Forelimb muscle (tissue), 1 donor: ENCODE measurements at places on chromosomes 16 and 17. TPM values are rescaled to one million over a fixed set of nuclear protein-coding genes. Genes with fewer than 3 reads are reported as not detected.

Gene CLEC18B
- 2.8 TPM for polyA plus RNA-seq

- DNase-seq: no peak
Observed at GRCh38 chr16:70380248-70380918, 33.7 kb downstream of the DDX19A start.

DNA sequence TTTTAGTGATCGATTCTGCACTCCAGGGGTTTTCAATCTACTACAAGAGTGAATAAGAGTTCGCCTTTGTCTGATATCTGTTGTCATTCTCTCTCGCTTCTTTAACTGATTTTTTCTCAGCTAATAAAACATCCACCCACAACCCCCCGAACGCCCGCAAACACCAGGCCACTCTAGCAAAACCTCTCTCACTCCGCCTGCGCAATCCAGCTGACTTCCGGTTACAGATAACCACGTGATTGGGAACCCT lies 338 bp upstream of the RPL19 start:
- DNase-seq: no peak

Gene SGCA
- 368 TPM for polyA plus RNA-seq

Gene CMTM2
- polyA plus RNA-seq: 0.30 TPM

DNA sequence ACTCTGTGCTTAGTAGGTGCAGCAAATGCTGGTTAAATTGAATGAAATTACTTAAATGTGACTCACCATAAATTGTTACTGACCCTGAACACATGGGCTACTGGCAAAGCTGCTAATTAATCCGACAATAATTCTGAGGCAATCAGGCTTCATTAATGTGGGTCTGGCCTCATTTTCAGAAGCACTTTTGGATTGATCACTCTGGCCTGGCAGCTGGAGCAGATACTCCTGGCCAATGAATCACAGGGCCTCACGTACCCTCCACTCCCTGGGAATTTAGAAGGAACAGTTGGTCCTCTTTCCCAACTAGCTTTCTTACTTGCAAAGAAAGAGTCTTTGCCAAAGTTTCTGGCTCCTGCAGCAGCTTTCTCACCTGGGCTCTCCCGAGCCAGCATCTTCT lies 162.0 kb upstream of the ZKSCAN2 start:
- DNase-seq: no peak

DNA sequence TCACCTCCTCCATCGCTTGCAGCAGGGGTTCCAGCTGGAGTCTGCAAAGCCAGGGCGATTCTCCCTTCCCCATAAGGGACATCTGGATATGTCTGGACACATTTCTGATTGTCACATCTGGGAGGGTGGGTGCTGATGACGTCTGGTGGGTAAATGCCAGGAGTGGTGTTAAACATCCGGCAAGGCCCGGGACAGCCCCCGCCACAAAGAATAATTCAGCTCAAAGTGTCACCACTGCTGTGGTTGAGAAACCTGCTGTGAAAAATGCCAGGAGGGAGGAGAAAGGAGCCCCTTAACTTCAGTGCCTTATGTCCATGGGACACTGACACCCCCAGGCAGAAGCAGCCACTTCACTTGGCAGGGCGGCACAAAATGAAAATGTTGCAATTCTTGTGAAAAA lies 179.4 kb upstream of the SDK2 start:
- DNase-seq: no peak

DNA sequence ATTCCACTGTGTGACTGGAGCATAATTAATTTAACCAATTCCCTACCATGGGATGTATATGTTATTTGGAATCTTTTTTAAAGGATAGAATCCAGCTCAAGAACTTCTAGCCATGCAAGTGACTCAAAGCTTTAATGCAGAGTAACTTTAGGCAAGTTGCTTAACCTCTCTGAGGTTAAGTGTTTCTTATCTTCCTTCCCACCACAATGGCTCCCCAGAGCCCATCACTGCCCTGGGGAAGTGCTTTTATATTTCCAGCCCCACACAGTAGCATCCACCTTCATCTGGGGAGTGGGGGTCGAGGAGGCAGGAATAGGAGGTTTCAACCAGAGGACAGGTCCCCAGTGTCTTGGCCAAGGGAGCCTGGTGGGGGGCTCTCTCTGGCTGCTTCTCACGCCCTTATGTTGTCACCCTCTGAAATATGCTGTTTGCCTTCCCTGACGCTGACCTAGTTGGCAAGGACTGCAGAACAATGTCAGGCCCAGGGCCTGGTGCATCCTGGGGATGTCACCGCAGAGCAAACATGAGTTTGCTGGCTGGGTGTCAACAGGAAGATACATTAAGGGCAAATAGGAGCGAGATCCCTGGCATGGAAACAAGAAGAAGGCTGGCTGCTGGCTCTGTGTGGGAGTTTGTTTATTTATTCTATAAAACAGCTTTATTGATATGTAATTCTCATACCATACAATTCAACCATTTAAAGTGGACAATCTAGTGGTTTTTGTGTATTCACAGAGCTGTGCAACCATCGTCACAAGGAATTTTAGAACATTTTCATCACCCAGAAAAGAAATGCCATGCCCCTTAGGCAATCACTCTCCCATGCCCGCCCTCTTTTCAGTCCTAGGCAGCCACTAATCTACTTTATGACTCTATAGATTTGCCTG lies 46.6 kb upstream of the WSB1 start:
- no peak for DNase-seq

Gene SECTM1
- polyA plus RNA-seq: 3.3 TPM

Gene SLC47A1
- polyA plus RNA-seq: 1.8 TPM

- no peak for DNase-seq
Observed at GRCh38 chr16:11175787-11176341, 80.1 kb downstream of the SOCS1 start.

- peak; percentile 92 for DNase-seq
Observed at GRCh38 chr16:27549746-27550581, at the start of the genes GTF3C1 and KATNIP. TSS of gene GTF3C1 (minus strand) at chr16:27549913. CDS start at chr16:27549890, 23 bp downstream. TSS of gene KATNIP (plus strand) at chr16:27550144. CDS start at chr16:27550171, 27 bp downstream.

DNA sequence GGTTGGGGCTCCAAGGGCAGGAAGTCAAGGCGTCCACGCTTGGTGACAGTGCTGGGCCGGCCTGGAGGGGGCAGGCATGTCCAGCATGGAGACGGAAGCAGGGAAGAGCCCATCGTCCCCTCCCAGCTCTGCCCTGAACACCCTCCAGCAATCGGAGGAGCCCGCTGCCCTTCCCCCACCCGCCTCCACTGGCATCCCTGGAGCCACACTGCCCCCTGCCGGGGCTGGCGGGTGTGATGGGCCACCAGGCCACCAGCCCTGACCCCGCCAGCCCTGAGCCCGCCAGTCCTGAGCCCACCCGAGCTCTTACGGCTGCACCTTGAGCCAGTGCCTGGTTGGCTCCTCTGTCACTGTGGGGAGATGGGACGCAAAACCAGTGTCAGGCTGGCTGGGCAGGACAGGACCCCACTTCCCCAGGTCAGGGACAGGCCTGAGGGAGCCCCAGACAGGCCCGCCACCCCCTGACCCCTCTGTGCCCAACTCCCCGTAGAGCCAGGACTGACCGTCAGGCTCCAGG lies 4.1 kb upstream of the CDH15 start:
- no peak for DNase-seq

Gene IL32
- 121 TPM for polyA plus RNA-seq

DNA sequence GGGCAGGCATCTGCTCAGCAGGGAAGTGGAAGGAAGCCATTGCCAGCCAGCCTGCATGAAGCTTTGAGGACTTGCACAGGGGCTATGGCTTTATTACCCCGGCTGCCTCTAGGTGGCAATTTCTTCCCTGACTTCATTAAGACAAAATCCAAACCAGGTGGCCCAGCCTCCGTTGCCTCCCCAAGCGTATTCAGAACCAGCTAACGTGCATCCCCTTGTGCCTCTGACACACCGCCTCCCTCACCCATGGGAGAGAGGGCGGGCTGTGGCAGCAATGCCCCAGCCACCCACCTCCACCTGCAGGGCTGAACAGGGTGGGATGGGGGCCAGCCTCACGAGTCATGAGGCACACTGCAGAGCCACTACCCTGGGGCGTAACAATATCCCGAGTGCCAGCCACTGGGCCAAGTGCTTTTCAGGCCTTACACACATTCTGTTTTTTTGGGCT lies 6.8 kb downstream of the KIFC3 start:
- no peak for DNase-seq

DNA sequence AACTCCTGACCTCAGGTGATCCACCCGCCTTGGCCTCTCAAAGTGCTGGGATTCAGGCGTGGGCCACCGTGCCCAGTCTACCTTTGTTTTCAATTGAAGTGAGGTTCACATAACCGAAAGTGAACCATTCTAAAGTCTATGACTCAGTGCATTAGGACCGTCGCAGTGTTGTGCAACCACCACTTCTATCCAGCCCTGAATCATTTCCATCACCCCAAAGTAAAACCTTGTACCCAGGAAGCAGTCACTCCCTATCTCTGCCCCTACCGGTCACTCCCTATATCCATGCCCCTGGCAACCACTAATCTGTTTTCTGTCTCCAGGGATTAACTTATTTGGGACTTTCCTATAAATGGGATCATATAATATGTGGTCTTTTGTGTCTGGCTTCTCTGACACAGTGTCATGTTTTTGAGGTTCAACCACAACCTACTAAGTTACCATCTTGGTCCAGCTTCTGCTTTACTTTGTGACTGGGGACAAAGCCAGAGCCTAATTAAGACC lies 28.3 kb upstream of the CDC42EP4 start:
- no peak for DNase-seq

- DNase-seq: no peak
Observed at GRCh38 chr16:9904526-9904925, 277.7 kb downstream of the GRIN2A start.

- no peak for DNase-seq
Observed at GRCh38 chr16:68446681-68447652, 1.3 kb downstream of the SMPD3 start.

GRCh38 chr17:57604771-57605674 lies 140.1 kb downstream of the CCDC182 start:
- no peak for DNase-seq

Gene PDE6G
- polyA plus RNA-seq: 3.9 TPM

DNA sequence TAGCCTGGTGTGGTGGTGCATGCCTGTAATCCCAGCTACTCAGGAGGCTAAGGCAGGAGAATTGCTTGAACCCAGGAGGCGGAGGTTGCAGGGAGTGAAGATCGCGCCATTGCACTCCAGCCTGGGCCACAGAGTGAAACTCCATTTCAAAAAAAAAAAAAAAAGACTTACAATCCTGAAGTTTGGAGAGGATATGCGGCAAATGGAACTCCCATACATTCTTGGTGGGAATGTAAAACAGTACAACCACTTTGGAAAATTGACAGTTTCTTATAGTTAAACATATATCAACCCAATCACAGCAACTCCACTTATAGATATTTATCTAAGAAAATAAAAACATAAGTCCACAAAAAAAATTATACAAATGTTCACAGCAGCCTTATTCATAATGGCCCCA lies 11.9 kb downstream of the GFOD2 start:
- DNase-seq: no peak

DNA sequence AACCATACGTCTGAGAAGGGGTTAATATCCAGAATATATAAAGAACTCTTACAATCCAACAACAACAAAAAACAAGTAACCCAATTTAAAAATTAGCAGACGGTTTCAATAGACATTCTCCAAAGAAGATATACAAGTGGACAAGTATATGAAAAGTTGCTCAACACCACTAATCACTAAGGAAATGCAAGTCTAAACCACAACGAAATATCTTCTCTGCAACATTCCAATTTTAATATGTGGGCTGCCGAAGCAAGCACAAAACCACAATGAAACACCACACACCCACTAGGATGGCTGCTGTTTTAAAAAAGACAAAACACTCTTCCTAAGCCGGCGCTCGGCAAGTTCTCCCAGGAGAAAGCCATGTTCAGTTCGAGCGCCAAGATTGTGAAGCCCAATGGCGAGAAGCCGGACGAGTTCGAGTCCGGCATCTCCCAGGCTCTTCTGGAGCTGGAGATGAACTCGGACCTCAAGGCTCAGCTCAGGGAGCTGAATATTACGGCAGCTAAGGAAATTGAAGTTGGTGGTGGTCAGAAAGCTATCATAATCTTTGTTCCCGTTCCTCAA lies 5.9 kb upstream of the SLC13A2 start:
- no peak for DNase-seq

- no peak for DNase-seq
Observed at GRCh38 chr17:75319904-75320691, 30.9 kb upstream of the SLC25A19 start.

Gene TXNDC11
- polyA plus RNA-seq: 19.4 TPM

DNA sequence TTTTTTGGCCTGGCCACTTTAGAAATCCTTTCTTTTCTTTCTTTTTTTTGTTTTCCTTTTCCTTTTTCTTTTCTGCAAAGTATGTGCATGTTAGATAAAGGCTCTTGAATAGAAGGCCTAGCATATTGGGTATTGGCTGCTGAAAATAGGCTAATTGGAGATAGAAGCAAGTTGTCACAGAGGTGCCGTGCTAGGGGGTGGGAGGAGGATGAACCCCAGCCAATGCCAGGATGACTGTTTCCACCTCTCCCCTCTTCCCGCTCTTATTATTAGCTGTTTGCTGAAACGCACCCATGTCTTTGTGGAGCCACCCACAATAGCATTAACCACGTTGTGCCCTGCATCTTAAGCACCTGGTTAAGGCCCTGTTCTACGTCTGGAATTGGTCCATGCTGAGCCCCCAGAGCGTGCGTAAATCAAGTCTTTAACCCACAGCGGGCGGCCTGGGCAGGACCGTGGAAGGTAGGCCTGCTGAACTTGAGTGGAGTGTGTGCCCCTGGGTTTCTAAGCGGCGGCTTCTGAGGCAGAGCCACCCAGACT lies 123.6 kb downstream of the MSI2 start:
- DNase-seq: no peak

Gene SOCS1
- polyA plus RNA-seq: 2.6 TPM

Gene TUBB3
- polyA plus RNA-seq: 6.1 TPM

Gene CACNA1H
- 51.6 TPM for polyA plus RNA-seq

DNA sequence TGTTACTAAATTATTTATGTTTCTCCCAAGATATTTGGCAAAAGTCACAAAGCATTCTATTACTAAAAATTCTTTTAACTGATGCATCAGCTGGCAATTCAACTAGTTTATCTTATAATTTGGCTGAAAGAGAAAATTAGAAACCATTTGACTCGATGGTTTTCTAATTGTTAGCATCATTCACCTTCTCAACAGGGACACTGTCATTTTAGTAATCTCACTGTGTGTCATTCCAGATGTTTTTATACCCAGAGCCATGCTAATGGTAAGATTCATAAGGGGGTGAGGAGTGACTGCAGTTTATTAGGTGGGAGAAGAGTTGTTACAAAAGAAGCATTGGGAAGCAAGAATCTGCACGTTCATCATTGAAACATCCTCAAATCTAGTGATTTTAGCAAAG lies 124.9 kb downstream of the ABCA8 start:
- DNase-seq: no peak

DNA sequence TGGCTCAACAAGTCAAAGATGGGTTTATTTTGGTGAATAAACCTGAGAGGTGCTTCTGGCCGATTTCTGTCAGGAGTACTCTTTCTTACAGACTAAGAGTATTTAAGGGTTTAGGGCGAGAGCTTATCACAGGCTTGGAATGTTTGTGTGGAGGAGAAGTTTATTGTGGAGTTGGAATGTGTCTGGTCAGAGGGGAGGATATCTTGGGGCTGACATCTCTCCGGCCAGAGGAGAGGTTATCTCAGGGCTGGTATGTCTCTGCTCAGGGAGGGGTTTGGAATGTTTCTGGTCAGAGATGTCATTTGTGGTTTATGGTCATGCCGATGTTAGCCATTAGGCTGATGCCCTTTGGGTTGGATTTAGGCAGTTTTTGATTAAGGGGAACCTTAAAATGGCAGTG lies 236.4 kb upstream of the EEF2KMT start:
- no peak for DNase-seq

GRCh38 chr16:12318661-12319427 lies 342.3 kb downstream of the SNX29 start:
- no peak for DNase-seq
